ENCODE measurements at places on chromosomes 2 and 18.
A peak's percentile ranks its signal among the peaks of the same experiment; 100 is the strongest.

GRCh38 chr2:132583666-132584360, 86.2 kb downstream of the LYPD1 start:
- no peak for DNase-seq

DNA sequence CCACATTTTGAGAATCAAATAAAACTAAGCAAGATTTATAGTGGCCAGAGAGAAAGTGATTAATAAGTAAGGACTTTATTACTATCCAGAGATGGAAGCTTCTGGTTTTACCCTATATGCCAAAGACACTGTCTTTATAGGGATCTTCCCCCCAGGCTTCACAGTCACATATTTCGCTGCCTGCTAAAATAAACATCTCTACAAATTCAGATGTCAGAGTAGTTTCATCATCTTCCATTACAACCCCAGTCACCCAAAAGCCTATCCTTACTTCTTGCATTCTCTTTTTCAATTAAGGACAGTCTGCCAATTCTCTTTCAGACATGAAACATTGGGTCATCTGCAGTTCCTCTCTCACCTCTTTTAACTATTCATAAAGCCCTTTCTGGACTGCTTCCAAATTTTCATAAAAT, 28.3 kb downstream of the CREB1 start:
- peak; percentile 8 for DNase-seq

DNA sequence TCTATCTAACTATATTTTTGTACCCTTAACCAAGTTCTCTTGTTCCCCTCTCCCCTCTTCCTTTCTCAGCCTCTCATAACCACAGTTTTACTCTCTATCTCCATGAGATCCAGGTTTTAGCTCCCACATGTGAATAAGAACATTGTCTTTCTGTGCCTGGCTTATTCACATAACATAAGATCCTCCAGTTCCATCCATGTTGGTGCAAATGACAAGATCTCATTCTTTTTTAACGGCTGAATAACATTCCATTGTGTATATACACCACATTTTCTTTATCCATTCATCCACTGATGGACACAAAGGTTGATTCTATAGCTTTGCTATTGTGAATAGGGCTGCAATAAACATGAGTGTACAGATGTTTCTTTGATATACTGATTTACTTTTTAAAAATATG, 83.9 kb upstream of the TMEM178A start:
- no peak for DNase-seq

- no peak for DNase-seq
Measured at GRCh38 chr2:13583609-13584008, 866.9 kb downstream of the TRIB2 start.

DNA sequence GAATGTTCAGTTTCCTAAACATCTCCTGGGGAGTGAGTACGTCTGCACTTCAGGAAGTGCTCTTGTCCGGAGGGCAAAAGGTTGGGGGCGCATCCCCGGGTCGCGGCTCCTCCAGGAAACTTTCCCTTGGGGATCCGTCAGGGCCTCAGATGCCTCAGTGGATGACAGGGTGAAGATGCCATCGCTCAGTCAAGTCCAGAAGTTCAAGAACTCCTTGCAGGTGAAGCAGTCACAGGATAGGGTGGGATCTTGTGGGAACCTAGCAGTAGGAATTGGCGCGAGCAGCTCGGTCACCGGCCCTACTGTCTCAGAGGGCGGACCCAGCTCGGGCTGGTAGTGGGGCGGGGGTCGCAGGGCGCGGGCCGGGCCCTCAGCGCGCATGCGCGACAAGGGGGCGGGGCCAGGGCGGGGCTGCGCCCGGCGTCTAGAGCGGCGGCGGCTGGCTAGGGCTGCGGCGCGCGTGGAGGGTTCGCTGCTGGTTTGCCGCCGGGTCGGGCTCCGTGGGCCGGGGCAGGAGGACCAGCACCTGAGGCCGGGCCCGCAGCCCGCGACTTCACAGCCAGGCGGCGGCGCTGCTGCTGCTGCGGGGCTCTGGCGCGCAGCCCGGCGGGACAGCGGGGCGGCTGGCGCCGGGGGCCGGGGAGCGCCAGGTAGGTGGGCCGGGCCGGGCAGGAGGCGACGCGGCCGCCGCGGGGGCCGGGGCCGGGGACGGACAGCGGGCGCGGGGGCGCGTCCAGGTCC, at the start of gene INPP4A:
TSS of gene INPP4A (plus strand) at position 423 of the 741 bp plus-strand sequence. CDS start 75,191 bp downstream, outside the sequence.
- peak; percentile 78 for DNase-seq

DNA sequence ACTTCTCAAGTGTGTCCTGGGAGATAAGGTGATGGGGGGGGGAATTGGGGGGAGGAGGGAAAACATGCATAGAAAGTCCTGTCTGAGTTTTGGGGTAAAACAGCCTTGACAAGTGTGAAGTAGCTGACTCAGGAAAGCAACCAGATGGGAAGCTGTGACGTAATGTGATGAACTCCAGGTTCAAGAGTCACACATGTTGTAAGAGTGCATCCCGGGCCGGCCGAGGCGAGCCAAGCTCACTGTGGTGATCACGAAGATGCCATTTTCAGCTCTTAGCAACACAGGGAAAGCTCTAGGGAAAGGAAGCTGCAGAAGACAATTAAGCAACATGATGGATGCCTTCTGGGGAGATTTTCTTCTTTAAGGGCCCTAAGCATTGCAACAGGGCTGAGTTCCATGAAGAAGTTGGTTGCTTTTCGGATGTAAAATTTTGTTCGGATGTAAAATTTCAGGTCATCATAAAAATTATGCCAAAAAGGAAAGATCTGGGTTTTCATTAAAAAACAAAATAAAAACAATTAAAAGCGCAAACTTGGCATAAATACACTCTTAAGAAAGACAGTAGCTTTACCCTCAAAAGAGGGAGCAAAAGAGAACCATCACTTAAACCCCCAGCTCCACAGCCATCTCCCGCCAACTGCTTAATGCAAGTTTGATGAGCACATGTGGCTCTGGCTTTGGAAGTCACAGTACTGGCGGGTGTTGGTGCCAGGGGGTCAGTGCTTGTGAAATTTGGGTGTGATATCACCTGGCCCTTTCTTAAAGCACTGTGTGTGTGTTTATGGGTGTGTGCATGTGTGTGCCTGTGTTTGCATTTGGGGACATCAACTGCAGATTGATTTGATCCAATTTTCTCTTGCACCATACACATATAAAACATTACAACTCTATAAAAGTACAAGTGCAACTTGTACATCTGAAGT, 19.1 kb downstream of the SERTAD2 start:
- no peak for DNase-seq

DNA sequence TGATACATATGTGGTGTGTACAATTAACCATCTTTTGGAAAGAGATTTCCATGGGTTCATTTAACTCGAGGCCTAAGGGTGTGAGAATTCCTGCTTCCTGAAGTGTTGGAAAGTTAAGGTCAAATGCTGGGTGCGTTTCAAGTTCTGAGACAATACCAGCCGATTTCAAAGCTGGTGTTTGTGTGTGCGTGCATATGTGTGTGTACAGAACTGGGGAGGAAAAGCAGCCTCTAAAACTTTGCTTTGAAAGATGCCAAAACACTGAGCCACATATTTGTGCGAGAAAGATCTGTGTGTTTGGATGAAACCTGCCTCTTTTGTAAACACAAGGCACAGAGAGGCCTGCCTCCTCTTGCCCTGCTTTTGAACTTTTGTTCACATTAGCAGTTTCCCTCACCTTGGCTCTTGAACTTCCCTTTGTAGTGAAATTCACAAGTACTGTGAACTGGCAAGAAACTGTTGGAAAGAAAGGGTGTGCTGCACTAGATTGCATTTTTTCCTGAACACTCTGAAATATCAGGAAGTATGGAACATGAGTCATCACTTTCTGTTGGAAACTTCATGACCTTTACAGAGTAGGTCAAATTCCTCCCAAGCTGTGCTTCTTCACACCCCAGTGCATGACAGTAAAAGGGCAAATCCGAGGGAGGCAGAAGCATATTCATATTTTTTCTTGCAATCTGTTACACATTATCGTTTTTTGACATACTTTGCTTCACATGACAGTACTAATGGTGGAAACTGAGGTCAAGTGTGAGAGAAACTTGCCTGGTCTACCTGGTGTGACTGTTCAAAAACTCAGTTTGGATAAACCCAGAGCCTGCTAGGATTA, 20.0 kb upstream of the CAVIN2 start:
- peak; percentile 59 for DNase-seq

GRCh38 chr2:155846259-155846658, 486.3 kb downstream of the NR4A2 start:
- DNase-seq: no peak

DNA sequence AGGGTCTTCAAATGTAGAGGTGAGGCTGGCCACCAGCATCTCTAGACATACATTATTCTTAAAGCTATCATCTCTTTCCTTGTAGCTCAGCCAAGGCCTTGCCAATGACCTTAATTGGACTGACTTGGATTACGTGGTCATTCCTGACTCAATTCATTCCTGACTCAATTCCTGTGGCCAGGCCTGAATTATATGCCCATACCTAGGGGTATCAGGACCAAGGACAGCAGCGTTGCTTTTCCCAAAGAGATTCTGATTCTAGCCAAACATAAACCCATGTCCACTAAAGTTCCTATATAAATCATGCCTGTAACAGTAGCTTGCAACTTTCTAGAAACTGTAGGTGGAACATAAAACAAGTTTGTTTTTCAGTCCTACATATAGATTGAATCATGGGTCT, 231.7 kb downstream of the ARL6IP6 start:
- peak; percentile 16 for DNase-seq

- DNase-seq: no peak
Measured at GRCh38 chr2:71340176-71340575, 8.6 kb downstream of the ZNF638 start.

DNA sequence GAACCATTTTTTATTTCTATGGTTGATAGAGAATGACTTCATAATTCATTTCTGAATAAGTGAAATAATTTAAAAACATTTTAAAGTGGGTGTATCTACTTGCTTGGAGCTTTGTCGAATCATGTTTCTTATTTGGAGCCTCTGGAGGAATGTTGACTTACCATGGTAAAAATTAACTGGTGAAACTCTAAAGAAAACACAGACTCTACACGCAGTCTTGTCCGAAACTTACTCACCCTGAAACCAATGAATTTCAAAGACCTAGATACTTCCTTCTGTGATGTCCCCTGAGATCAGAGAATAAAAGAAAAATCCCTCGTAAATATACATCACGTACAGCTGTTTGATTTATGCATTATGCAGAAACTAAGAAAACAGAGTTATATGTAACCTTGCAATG, 665.2 kb upstream of the NRXN1 start:
- DNase-seq: no peak

GRCh38 chr18:51053814-51054213, 23.8 kb downstream of the SMAD4 start:
- DNase-seq: no peak

GRCh38 chr2:2839393-2839781, 508.3 kb upstream of the MYT1L start:
- no peak for DNase-seq

DNA sequence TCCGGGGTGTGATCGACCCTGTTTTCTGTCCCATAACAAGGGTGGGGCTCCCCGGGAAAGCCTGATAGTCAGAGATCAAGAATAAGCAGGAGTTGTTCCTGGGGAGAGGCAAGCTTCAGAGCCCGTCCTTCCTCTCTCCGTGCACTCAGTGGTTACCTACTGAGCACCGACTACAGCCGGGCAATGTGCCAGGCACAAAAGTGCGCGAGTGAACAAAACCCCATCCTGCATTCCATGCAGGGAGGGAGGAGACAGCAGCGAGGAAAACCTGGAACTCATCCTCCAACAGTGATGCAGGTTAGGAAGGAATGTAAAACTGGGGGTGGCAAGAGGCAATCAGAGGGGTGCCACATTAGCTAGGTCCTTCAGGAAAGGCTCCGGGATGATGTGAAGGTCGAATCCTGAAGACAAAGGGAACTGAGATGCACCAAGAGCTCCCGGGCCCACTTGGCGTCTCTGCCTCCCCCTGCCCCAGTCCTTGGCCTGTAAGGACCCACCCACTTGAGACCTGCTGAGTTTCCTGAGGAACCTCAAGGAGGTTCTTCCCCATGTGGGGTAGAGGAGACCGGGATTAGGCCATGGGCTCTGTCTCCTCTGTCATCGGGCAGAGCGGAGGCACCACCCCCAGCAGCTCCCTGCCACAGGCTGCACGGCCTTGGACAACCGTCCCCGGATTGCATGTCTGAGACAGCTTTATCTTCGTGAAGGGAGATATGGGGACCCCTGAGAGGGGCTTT, 198.2 kb downstream of the NDUFA10 start:
- no peak for DNase-seq

- DNase-seq: no peak
Measured at GRCh38 chr2:237271698-237272652, 142.0 kb downstream of the COL6A3 start.

- no peak for DNase-seq
Measured at GRCh38 chr2:99183025-99183424, 2.0 kb downstream of the MRPL30 start.

DNA sequence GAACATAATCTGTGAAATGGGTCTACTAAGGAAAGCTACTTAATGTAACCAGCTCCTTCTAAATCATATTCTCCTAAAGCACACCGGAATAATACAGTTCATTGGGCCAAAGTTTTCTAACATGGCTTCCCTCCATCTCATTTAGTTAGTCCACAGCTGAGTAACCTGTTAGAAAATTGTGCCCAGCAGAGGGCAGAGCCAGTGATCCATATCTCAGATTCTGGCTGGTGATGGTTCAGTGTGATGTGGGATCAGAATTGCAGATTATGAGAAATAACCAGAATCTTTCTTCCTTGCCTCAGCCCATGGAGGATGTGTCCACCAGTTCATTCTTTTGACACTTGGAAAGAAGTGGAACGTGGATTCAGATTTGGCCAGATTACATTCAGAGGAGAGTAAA, 9.4 kb upstream of the CTLA4 start:
- no peak for DNase-seq

GRCh38 chr2:85893428-85894258, 4.9 kb upstream of the ST3GAL5 start:
- no peak for DNase-seq

Data from A673 (cell line).